Hippocampal formation (tissue), 2 donors: ENCODE measurements at places on chromosomes 1 and 21.

GRCh38 chr1:25185409-25186160 is 46.7 kb downstream of the SYF2 start:
- no peak for DNase-seq

DNA sequence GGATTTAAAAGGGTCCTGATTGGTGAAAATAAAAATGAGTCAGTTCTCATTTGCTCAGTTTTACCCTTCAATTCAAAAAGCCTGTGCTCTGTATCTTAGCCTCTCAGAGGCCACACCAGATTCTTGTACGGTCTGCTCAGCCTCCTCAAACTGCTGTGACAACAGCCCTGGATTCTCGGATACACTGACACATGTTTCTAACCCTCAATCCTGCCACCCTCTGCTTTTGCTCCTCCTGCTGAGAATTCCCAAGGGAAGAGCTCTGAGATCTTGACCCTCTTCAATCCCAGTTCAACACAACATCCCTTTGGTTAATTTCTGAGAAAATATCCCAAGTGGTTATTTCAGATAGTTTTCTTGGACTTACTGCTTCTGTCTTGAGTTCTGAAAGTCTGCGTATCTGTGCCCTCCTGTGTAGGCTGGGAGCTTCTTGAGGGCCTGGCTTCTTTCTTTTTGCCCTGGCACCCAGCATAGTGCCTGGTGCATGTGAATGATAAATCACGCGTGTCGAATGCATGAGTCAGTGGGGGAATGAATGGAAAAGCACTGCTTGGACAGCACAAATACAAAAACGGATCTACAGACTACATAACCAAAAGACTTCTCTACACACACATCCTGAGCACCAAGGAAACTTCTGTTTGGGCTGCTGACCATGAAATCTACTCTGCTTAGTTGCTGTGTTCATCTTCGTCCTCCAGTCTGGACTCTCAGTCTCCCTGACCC is 24.5 kb downstream of the IRF2BP2 start:
- DNase-seq: no peak

DNA sequence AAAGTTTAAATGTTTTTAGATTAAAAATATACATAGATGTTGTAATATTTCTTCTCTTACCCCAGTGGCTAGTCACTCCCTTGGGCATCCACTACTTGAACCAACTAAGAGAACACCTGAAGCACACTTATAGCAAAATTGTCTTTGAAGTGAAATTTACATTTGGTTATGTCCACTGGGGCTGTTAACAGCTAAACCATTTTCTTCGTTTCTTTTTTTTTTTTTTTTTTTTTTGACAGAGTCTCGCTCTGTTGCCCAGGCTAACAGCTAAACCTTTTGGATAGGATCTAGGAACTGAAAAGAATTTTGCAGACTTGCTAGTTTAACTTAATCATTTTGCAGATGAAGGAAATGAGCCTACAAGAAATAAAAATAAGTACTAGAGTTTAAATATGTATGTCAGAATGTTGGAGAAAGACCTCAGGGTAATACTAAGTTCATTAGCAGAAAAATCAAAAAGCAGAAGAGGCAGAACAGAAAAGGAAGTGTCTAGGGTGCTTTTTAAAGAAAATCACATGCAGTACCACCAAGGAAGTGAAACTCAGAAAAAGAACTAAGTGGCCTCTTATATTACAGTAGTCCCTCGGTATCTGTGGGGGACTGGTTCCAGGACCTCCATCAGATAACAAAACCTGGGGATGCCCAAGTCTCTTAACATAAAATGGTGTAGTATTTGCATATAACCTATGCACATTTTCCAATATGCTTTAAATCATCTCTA is 11.8 kb downstream of the DRAM2 start:
- DNase-seq: no peak

DNA sequence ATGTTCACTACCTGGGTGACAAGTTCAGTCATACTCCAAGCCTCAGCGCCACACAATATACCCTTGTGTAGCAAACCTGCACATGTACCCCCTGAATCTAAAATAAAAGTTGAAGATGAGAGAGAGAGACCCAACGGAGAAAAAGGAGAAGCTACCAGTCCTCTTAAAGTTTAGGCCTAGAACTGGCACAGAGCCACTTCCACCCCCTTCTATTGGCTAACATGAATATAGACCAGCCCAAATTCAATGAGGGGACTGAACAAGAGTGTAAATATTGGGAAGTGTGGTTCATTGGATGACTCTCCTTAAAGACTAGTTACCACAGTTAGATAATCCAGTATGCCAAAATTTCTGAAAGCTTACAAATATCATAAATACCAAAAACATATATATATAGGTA is 139.9 kb upstream of the ATP1B1 start:
- no peak for DNase-seq

DNA sequence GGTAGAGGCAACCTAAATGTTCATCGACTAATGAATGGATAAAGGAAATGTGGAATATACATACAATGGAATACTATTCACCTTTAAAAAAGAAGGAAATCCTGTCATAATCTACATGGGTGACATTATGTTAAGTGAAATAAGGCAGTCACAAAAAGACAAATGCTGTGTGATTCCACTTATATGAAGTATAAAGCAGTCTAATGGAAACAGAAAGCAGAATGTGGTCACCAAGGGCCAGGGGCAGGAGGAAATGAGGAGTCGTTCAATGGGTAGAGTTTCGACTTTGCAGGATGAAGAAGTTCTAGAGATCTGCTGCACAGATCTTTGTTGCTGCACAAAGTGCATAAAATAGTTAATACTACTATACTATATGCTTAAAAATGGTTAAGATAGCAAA is 7.8 kb downstream of the DIPK1A start:
- DNase-seq: no peak

- DNase-seq: no peak
Observed at GRCh38 chr1:170725326-170725725, 61.4 kb downstream of the PRRX1 start.

GRCh38 chr1:84781946-84782771 is 91.9 kb upstream of the SSX2IP start:
- DNase-seq: peak; percentile 59

GRCh38 chr1:167717351-167717750 is 4.4 kb upstream of the MPZL1 start:
- DNase-seq: no peak

DNA sequence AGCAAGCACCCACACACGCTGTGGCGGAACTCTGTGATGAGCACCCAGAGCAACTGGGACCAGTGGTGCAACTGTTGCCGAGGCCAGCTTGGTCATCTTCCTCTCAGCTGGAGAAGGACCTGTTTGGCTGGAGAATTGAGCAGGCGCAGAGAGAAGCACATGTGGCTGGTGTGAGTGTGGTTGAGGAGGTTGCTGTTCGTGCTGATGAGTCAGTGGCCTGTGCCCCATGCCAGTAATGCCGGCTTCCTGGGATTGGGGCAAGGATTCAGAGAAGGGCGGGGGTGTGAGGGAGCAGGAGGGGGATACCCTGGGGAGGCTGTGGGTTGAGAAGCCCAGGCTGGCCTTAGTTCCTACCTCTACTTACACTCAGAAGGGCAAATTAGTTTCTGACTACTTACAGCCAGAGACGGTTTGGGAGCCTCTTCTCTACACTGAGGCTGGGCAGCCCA is 57.5 kb upstream of the EPS8L3 start:
- DNase-seq: no peak
